Hematopoietic multipotent progenitor cell treated with erythropoietin and hydrocortisone succinate and interleukin-3 and kit ligand, for 15 days (in vitro differentiated cells): ENCODE measurements at places on chromosomes 2 and 18.

GRCh38 chr2:79219383-79219988, 59.9 kb upstream of the REG3A start:
- DNase-seq: peak; percentile 18

DNA sequence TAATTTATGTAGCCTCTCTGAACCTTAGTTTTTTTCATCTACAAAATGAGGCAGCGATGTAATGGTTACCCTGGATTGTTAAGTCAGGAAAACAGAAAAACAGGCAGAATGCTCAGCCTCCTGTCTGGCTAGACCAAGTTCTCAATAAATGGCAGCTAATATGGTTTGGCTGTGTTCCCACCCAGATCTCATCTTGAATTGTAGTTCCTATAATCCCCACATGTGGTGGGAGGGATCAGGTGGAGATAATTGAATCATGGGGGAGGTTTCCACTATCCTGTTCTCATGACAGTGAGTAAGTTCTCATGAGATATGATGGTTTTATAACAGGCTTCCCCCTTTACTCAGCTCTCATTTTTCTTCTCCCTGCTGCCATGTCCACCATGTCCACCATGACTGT, 220.0 kb downstream of the CMPK2 start:
- no peak for DNase-seq

- DNase-seq: no peak
Observed at GRCh38 chr2:68700560-68700959, 34.1 kb upstream of the ARHGAP25 start.

- no peak for DNase-seq
Observed at GRCh38 chr2:240502059-240502429, 55.7 kb downstream of the ANKMY1 start.

DNA sequence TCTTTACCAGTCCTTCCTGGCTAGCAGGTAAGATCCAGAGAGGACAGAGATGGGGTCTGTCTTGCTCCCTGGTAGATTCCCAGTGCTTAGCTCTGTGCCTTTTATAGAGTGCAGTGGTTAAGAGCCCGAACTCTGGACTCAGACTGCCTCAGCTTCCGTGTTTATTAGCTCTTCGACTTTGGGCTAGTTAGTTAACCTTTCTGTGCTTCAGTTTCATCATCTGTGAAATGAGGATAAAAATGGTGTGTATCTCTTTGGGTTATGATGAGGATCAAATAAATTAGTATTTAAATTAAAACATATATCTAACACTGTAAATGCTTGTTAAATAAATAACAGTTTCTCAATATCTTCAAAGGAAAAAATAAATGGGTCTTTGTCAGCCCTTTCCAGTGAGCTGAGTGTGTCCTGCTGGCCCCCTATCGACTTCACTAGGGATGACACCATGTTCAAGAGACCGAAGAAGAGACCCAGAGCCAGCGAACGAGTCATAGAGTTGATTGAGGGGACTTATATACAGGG, 38.2 kb downstream of the CERS6 start:
- peak; percentile 7 for DNase-seq

GRCh38 chr2:186199029-186199428, 287.0 kb upstream of the ZC3H15 start:
- no peak for DNase-seq

GRCh38 chr2:163748420-163748819, 12.6 kb upstream of the FIGN start:
- DNase-seq: no peak

- peak; percentile 46 for DNase-seq
Observed at GRCh38 chr18:9404565-9405060, 70.0 kb downstream of the TWSG1 start.

DNA sequence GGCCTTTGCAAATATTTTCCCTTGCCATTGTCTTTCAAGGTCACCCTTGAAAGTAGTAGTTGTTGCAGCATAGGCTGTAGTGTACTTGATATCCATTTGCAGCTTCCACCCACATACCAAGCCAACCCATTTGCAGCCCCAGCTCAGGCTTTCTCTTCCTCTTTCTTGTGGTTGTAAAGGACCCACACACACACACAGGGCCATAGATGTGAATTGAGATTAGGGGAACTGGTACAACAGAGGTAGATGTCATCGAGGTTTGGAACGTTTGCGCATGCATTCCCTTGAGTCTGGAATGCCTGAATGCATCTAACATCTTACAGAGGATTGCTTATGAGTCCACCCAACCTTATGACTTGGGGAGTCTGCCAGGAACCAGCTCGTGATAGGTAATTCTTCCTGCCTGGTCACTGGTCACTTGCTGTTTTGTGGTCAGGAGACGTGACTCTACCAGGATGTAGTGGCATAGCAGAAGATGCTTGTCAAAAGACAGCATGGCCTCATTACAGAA, 91.9 kb downstream of the MRPS9 start:
- no peak for DNase-seq
